ENCODE measurements at places on chromosomes 3 and 15. TPM values are rescaled to one million over a fixed set of nuclear protein-coding genes. Genes with fewer than 3 reads are reported as not detected.

Gene C3orf70
- total RNA-seq: 1.8 TPM

Gene HHATL
- total RNA-seq: not detected

Gene CALML4
- total RNA-seq: 4.4 TPM

Gene RETNLB
- not detected for total RNA-seq

Gene POLQ
- 7.8 TPM for total RNA-seq

Gene FAM43A
- 261 TPM for total RNA-seq

Gene ZBBX
- total RNA-seq: 0.13 TPM

Gene EFCAB12
- total RNA-seq: not detected

Gene AGBL1
- not detected for total RNA-seq

Gene SACM1L
- total RNA-seq: 22.5 TPM

Gene ERC2
- 0.49 TPM for total RNA-seq

Gene PTX3
- total RNA-seq: 566 TPM

Gene C3orf22
- total RNA-seq: not detected

Gene OCA2
- total RNA-seq: not detected

Gene SERPINI2
- total RNA-seq: not detected

Gene GCHFR
- total RNA-seq: 22.2 TPM

Gene GABRA5
- not detected for total RNA-seq

Gene MRAS
- 18.8 TPM for total RNA-seq

Gene CYP1A2
- not detected for total RNA-seq

Gene ACTL6A
- 74.3 TPM for total RNA-seq

Gene KCNAB1
- total RNA-seq: 0.13 TPM

Gene GOLGA8A
- total RNA-seq: 4.9 TPM

Gene DBR1
- total RNA-seq: 19.3 TPM

Gene CPA3
- 1.5 TPM for total RNA-seq

Measured in bladder microvascular endothelial cell (primary cell).